Muscle of arm (tissue), 14 donors: ENCODE measurements at places on chromosomes 7 and 10. TPM values are rescaled to one million over a fixed set of nuclear protein-coding genes. Genes with fewer than 3 reads are reported as not detected.

- no peak for DNase-seq
Measured at GRCh38 chr10:30774261-30774660, 144.7 kb upstream of the LYZL2 start.

The OR2F1 gene
- polyA plus RNA-seq: not detected

- DNase-seq: no peak
Measured at GRCh38 chr10:77305650-77306632, 331.7 kb downstream of the KCNMA1 start.

DNA sequence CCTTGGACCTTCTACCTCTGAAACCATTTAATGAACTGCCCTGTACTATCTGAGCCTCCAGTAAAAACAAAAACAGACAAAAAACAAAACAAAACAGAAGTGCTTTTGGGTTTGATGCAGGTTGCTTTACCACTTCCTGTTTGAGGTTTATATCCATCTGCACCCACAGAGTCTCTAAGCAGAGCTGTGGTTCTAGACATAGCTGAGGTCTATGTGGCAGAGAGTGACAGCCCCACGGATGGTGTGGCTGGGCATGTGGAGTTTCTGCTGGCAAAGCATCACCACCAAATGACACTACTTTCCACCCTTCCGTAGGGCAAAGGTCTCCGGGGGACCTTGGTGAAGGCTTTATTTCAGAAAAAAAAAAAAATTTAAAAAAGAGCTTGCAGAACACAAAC is 754.2 kb downstream of the GRID1 start:
- no peak for DNase-seq

DNA sequence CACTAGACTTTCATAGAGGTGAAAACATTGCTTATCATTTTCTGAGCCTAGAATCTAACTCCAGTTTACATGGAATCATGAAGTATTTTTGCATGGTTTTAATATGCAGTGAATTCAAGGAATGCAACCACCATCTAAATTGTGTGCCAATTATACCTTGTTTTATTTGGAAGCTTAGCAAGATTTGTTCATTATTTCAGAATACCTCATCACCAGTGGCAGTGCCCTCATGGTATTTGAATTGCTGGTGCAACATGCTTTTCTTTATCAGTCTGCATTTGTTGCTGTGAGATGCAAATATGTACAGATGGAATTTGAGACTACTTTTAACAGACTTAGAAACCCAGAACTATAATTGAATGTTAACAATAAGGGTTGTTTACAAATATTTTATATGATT is 18.7 kb upstream of the ZNF800 start:
- no peak for DNase-seq

The ZNF485 gene
- 3.2 TPM for polyA plus RNA-seq

DNA sequence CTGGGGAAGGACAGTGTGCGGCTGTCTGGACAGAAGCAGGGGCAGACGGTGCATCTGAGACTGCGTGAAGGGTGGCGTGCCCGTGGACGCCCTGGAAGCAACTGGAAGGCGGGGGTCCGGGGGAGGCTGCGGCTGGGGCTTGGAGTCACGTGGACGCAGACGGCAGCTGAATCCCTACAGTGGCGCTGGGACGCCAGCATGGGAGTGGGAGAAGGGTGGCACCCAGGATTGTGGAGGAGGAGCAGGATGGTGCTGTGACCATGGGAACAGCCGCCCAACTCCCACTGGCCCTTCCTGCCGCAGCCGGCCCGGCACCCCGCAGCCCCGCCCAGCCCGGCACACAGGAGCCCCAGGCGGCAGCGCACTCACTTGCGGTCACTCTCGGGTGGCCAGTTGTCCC is 9.7 kb downstream of the INTS1 start:
- DNase-seq: no peak

DNA sequence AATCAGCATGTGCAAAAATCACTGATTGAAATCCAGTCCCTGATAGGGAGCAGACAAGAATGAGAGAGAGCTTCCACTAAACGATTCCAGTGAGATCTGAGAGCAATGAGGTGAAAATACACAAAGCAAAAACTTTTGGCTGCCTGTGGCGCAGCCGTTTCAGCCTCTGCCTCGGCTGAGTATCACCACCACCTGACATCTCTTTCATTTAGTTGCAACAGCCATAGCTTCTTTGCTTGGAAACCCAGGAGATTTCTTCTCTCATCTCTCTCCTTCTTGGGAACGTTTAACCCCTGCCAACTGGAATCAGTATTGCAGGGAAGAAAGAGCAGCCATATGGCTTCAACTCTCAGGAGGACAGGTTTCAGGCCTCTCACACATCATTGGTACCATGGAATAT is 237.3 kb upstream of the AGK start:
- DNase-seq: no peak
